ENCODE measurements at places on chromosomes 4 and X. TPM values are rescaled to one million over a fixed set of nuclear protein-coding genes. Genes with fewer than 3 reads are reported as not detected.

DNA sequence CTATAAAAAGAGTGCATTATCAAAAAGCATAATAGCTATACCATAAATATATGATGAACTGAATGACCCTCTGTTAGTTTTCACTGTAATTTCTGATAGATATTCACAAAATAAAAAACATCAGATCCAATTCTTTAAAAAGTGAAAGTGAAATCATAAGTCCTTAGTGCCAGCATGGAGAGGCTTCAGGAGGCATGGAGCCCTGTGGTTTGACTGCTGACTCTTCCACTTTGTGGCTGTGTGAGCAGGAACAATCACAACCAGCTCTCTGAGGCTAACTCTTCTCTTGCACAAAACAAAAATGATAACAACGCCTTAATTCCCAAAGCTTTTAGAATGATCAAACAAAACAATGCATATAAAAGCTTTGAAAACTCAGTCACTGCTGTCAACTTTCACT lies 1143.9 kb downstream of the PDHA2 start:
- no peak overlapping the region for H3K4me3 ChIP-seq
- no peaks in the 10 kb centered on the region for H3K27me3 ChIP-seq
- DNase-seq = no peak
- no peaks in the 10 kb centered on the region for H3K36me3 ChIP-seq
- no peaks in the 10 kb centered on the region for H3K4me1 ChIP-seq

- no peak overlapping the region for H3K27ac ChIP-seq
- H3K4me1 ChIP-seq = no peaks in the 10 kb centered on the region
- no peaks in the 10 kb centered on the region for H3K27me3 ChIP-seq
- H3K36me3 ChIP-seq = no peaks in the 10 kb centered on the region
Observed at GRCh38 chrX:27987862-27988646, 6.8 kb upstream of the DCAF8L1 start.

DNA sequence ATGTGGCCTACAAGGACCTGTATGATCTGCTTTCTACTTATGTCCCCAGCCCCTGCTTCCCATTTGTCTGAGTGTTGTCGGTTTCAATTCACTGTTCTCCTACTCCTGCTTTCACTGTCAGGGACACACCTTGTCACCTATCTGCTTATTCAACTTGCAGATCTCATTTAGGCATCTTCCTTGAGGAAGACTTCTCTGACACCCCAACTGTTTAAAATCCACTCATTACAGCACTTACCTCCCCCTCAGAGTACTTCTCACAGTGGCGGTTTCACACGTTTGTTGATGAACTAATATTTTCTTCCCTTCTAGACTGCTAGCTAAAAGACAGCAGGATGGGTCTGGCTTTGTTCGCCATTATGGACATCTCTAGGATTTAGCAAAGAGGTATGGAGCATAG lies 279.9 kb upstream of the TET2 start:
- H3K27ac ChIP-seq = no peak overlapping the region
- no peaks in the 10 kb centered on the region for H3K4me1 ChIP-seq
- DNase-seq = no peak
- H3K4me3 ChIP-seq = no peak overlapping the region

GRCh38 chrX:14964500-14964899 lies 91.3 kb downstream of the MOSPD2 start:
- H3K4me3 ChIP-seq = no peak overlapping the region
- no peak for DNase-seq
- H3K27ac ChIP-seq = no peak overlapping the region

CLNK gene
- total RNA-seq = 0.67 TPM

RASL11B gene
- 0.30 TPM for total RNA-seq

GPRIN3 gene
- total RNA-seq = 78.9 TPM
